ENCODE measurements at places on chromosomes 13 and 19.
A peak's percentile ranks its signal among the peaks of the same experiment; 100 is the strongest.

DNA sequence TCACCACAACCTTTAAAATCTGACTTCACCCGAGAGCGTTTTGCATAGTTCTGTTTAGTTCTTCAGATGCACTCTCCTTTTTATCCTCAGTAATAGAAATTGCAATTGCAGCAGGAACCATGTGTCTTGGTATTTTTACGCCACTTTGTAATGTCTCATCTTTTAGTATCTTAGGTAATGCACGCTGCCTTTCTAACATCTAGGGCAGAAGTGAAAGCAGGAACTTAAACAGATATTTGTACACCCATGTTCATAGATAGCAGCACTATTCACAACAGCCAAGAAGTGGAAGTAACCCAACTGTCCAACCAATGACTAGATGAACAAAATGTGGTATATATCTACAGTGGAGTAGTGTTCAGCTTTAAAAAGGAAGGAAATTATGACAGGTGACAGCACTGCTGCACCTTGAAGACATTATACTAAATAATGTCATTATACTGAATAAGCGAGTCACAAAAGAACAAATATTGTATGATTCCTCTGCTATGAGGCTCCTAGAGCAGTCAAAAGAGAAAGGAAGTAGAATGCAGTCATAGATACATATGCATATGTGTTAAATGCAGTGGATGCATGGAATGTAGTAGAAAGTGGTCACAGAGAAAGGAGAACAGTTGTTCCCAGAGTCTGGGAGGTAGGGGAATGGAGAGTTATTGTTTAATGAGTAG, 105.9 kb upstream of the GJB6 start:
- H3K4me1 ChIP-seq, result no peaks in the 10 kb centered on the region
- H3K27me3 ChIP-seq, result peaks cover 2% of the 10 kb centered on the region
- no peak overlapping the region for H3K4me3 ChIP-seq
- H3K27ac ChIP-seq, result no peak overlapping the region
- H3K36me3 ChIP-seq, result no peaks in the 10 kb centered on the region
- no peak for DNase-seq

- DNase-seq, result no peak
- peaks cover 36% of the 10 kb centered on the region for H3K4me1 ChIP-seq
- H3K4me3 ChIP-seq, result no peak overlapping the region
- no peak overlapping the region for H3K27ac ChIP-seq
- H3K36me3 ChIP-seq, result no peaks in the 10 kb centered on the region
Observed at GRCh38 chr13:94556041-94556440, 39.9 kb downstream of the TGDS start.

DNA sequence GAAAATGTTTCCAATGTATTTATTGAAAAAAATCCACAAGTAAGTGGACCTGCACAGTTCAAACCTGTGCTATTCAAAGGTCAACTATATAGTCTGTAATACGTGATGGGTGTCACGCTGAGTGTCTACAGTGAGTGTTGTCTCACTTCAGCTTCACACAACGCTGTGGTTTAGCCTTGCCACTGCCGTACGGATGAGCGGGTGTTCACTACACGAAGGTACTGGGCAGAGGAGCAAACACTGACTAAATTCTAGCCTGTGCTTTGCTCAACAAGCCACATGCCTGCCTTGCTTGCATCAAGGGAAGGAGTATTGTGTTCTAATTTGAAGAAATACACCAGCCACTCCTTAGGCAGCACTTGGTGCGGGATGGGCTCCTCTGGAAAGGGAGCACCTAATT, 3.4 kb upstream of the FFAR3 start:
- no peaks in the 10 kb centered on the region for H3K36me3 ChIP-seq
- H3K27ac ChIP-seq, result no peak overlapping the region
- no peak overlapping the region for H3K4me3 ChIP-seq
- no peaks in the 10 kb centered on the region for H3K27me3 ChIP-seq
- DNase-seq, result no peak

GRCh38 chr19:18020212-18021085, 12.5 kb downstream of the ARRDC2 start:
- peaks cover 43% of the 10 kb centered on the region for H3K4me1 ChIP-seq
- H3K27me3 ChIP-seq, result no peaks in the 10 kb centered on the region
- H3K36me3 ChIP-seq, result peaks cover under 1% of the 10 kb centered on the region
- no peak overlapping the region for H3K4me3 ChIP-seq
- peak overlapping the region; percentile 100 for H3K27ac ChIP-seq
- DNase-seq, result no peak

DNA sequence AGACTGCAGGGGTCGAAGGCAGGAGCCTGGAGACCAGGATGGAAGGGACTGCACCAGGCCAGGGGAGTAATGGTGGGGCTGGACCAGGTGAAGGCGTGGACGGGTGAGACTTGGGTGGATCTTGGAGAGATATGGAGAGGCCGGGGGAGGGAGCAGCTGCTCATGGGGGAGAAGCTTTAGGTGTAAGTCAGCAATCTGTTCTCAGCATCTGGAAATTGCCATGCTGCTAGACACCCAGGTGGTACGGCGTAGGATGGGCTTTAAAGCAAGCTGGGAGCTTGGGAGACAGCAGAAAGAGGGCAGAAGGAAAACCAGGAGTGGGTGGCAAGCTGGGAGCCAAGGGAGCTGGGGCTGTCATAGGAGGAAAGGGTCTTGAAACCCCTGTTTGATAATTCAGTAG, 3.0 kb downstream of the CERS4 start:
- DNase-seq, result no peak
- H3K27me3 ChIP-seq, result no peaks in the 10 kb centered on the region
- no peaks in the 10 kb centered on the region for H3K36me3 ChIP-seq
- H3K4me1 ChIP-seq, result no peaks in the 10 kb centered on the region
- H3K4me3 ChIP-seq, result no peak overlapping the region
- no peak overlapping the region for H3K27ac ChIP-seq

GRCh38 chr19:51258165-51259160, 7.6 kb downstream of the SIGLECL1 start:
- no peak overlapping the region for H3K4me3 ChIP-seq
- no peak for DNase-seq
- no peak overlapping the region for H3K27ac ChIP-seq
- H3K27me3 ChIP-seq, result no peaks in the 10 kb centered on the region
- no peaks in the 10 kb centered on the region for H3K36me3 ChIP-seq

- H3K27ac ChIP-seq, result peak within 1 kb of the TSS; percentile 89
- no peaks in the 10 kb centered on the region for H3K27me3 ChIP-seq
- peak within 1 kb of the TSS; percentile 86 for H3K4me3 ChIP-seq
- H3K4me1 ChIP-seq, result peaks cover 23% of the 10 kb centered on the region
Observed at GRCh38 chr19:12052497-12053169, at the start of gene ZNF878. Gene ZNF878 (minus strand): TSS chr19:12052961. CDS start chr19:12052801, 160 bp downstream.

GRCh38 chr13:90412980-90413379, 934.5 kb upstream of the MIR17HG start:
- DNase-seq, result no peak
- no peak overlapping the region for H3K27ac ChIP-seq
- no peaks in the 10 kb centered on the region for H3K36me3 ChIP-seq
- H3K4me1 ChIP-seq, result no peaks in the 10 kb centered on the region

- peak overlapping the region; percentile 72 for H3K27ac ChIP-seq
- H3K27me3 ChIP-seq, result no peaks in the 10 kb centered on the region
- no peak overlapping the region for H3K4me3 ChIP-seq
- DNase-seq, result no peak
- peaks cover 17% of the 10 kb centered on the region for H3K4me1 ChIP-seq
Observed at GRCh38 chr13:29361716-29362115, 233.8 kb downstream of the SLC7A1 start.

GRCh38 chr13:33870046-33870668, 52.2 kb downstream of the RFC3 start:
- H3K36me3 ChIP-seq, result no peaks in the 10 kb centered on the region
- no peaks in the 10 kb centered on the region for H3K27me3 ChIP-seq
- no peak overlapping the region for H3K27ac ChIP-seq
- no peaks in the 10 kb centered on the region for H3K4me1 ChIP-seq

GRCh38 chr13:27079421-27079958, 92.1 kb downstream of the USP12 start:
- peaks cover 25% of the 10 kb centered on the region for H3K36me3 ChIP-seq
- H3K27ac ChIP-seq, result no peak overlapping the region
- no peak for DNase-seq
- H3K4me1 ChIP-seq, result no peaks in the 10 kb centered on the region
- no peak overlapping the region for H3K4me3 ChIP-seq
- no peaks in the 10 kb centered on the region for H3K27me3 ChIP-seq

DNA sequence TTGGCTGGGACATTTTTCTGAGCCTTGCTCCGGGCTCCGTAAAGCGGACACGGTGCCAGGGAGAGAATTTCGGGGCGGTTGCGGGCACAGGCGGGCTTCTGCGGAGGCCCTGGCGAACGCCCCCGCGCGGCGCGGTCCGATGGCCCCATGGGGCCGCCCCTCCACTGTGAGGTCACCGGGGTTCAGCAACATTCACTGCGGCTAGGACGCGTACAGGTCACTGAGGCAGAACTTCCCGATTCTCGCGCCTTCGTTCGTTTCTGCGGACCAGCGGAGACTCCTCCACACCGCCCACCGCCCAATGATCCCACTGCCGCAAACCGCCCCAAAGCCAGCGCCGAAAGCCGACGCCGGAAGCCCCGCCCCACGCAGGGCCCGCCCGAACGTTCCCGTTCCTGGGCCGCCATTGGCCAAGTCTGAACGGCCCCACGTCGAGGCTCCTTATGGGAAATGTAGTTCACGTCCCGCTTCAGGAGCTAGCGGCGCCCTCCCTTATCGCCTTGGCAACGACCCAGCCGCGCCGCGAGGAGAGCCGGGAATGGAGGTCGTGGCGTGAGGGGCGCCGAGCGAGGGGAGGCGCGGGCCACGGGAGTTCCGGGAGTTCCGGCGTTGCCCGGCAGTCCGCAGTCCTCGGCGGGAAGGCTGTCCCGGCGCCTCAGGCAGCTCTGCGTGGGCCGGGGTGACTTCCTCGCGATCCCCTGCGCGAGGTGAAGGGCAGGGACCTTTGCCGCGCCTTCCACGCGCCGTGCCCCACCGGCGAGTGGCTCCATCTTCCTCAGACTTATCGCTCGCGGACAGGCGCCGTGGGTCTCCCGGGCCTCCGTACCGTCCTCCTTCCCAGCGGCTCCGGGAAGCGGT, at the start of gene ZNF584:
Gene ZNF584 (plus strand): TSS at position 498 of the 858 bp plus-strand sequence. CDS start 499 bp downstream, outside the sequence.
- H3K4me1 ChIP-seq, result peaks cover 28% of the 10 kb centered on the region
- no peaks in the 10 kb centered on the region for H3K27me3 ChIP-seq
- peak within 1 kb of the TSS; percentile 78 for H3K27ac ChIP-seq
- peaks cover 5% of the 10 kb centered on the region for H3K36me3 ChIP-seq
- H3K4me3 ChIP-seq, result peak within 1 kb of the TSS; percentile 96
- peak; percentile 97 for DNase-seq

DNA sequence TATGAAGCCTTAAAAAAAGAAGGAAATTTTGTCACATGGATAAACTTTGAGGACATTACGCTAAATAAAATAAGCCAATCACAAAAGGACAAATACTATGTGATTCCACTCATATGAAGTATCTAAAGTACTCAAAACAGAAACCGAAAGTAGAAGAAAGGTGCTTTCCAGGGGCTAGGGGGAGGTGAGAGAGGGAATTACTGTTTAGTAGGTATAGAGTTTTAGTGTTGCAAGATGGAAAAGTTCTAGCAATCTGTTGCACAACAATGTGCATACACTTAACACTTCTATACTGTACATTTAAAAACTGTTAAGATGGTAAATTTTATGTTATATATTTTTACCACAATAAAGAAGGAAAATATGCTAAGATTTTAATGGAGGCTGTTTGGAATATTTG, 83.0 kb downstream of the POLR1D start:
- no peaks in the 10 kb centered on the region for H3K27me3 ChIP-seq
- no peaks in the 10 kb centered on the region for H3K36me3 ChIP-seq
- no peak overlapping the region for H3K4me3 ChIP-seq
- DNase-seq, result no peak

DNA sequence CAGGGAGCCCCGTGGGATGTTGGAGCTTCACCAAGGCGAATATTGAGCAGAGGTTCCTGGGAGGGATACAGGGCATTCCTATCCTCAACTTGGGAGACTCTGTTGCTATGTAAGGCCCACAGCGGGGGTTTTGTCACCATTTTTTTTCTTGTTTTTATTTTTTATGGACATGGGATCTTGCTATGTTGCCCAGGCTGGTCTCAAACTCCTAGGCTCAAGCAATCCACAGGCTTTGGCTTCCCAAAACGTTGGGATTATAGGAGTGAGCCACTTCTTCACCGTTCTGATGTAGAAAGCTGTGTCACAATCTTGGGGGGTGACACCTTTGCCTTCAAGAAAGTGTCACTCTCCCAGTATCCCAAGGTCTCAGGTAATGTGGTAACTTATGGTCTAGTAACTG, 2.6 kb downstream of the DLL3 start:
- no peak overlapping the region for H3K27ac ChIP-seq
- H3K36me3 ChIP-seq, result no peaks in the 10 kb centered on the region
- no peak overlapping the region for H3K4me3 ChIP-seq
- peaks cover 17% of the 10 kb centered on the region for H3K27me3 ChIP-seq

GRCh38 chr13:111241006-111241755, 79.3 kb upstream of the TEX29 start:
- no peak overlapping the region for H3K4me3 ChIP-seq
- no peak overlapping the region for H3K27ac ChIP-seq
- H3K27me3 ChIP-seq, result no peaks in the 10 kb centered on the region
- no peak for DNase-seq
- peaks cover 95% of the 10 kb centered on the region for H3K36me3 ChIP-seq

GRCh38 chr19:55179606-55180484, at the start of gene SYT5:
Gene SYT5 (minus strand): TSS chr19:55180289. CDS start chr19:55179041, 1,248 bp downstream.
- peak within 1 kb of the TSS; percentile 38 for H3K4me3 ChIP-seq
- H3K27ac ChIP-seq, result no peak within 1 kb of the TSS
- H3K4me1 ChIP-seq, result peaks cover 27% of the 10 kb centered on the region
- peaks cover 8% of the 10 kb centered on the region for H3K27me3 ChIP-seq
- H3K36me3 ChIP-seq, result no peaks in the 10 kb centered on the region

GRCh38 chr13:73521290-73521624, 462.5 kb downstream of the KLF5 start:
- DNase-seq, result no peak
- H3K36me3 ChIP-seq, result no peaks in the 10 kb centered on the region
- H3K4me1 ChIP-seq, result no peaks in the 10 kb centered on the region
- no peaks in the 10 kb centered on the region for H3K27me3 ChIP-seq

- DNase-seq, result no peak
- H3K4me3 ChIP-seq, result no peak overlapping the region
- H3K4me1 ChIP-seq, result no peaks in the 10 kb centered on the region
Observed at GRCh38 chr13:42820451-42820850, 39.1 kb downstream of the FAM216B start.

DNA sequence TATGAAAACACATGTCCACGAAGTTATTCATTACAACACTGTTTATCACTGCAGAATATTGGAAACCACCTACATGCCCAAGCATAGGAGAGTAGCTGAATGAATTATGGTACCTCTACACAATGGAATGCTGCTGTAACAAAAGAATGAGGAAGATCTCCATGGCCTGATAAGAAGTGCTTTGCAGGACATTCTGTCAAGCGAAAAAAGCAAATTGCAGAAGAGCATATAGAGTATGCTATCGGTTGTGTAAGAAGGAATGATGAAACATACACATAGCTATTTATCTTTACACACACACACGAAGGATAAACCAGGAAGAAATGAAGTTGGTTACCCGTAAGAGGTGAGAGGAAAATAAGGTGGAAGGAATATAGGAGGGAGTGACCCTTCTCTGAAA, 37.5 kb upstream of the CEACAM20 start:
- no peak overlapping the region for H3K27ac ChIP-seq
- H3K27me3 ChIP-seq, result peaks cover 3% of the 10 kb centered on the region
- DNase-seq, result no peak
- no peak overlapping the region for H3K4me3 ChIP-seq
- H3K36me3 ChIP-seq, result no peaks in the 10 kb centered on the region

- no peaks in the 10 kb centered on the region for H3K36me3 ChIP-seq
- no peak overlapping the region for H3K27ac ChIP-seq
- no peak overlapping the region for H3K4me3 ChIP-seq
- H3K4me1 ChIP-seq, result no peaks in the 10 kb centered on the region
- no peak for DNase-seq
- no peaks in the 10 kb centered on the region for H3K27me3 ChIP-seq
Observed at GRCh38 chr13:90068658-90069057, 1278.8 kb upstream of the MIR17HG start.

All from DND-41 (cell line).